Astrocyte of the hippocampus (primary cell): ENCODE measurements at places on chromosomes 4 and X.
A peak's percentile ranks its signal among the peaks of the same experiment; 100 is the strongest.

- DNase-seq: no peak
Measured at GRCh38 chr4:135122457-135122856, 920.9 kb upstream of the PABPC4L start.

DNA sequence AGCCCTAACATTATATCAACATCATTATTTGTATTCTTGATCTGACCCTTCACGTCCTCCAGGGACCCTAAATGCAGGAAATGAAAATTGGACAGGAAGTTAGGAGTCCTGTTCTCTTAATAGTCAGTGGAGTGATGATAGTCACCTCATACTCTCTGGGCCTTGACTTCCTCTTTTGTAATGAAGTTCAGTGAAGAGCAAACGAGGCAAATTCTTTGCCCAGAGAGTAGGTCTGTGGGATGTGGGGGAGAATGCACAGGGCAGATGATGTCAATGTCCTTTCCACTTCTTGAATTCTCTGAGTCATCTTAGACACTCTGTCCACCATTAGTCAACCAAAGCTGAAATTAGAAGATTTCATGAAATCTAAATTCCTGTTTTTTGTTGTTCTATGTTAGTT is 17.1 kb upstream of the GPRIN3 start:
- DNase-seq: no peak

DNA sequence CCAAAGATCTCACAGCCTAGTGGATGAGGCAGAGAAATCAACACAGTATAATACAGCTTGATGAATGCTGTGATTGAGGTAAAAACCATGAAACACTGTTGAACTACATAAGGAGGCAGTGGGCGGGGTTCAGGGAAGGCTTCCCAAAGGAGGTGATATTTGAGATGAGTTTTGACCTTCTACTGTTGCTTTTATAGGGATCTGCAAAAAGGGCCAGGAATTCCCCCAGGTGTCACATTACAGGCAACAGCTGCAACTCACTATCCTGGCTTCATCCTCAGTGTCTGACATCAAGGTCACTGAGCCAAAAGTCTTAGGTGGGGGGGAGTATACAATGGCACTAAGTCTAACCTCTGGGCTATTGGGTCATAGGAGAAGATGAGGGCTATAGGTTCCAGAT is 185.7 kb upstream of the NRK start:
- DNase-seq: no peak

DNA sequence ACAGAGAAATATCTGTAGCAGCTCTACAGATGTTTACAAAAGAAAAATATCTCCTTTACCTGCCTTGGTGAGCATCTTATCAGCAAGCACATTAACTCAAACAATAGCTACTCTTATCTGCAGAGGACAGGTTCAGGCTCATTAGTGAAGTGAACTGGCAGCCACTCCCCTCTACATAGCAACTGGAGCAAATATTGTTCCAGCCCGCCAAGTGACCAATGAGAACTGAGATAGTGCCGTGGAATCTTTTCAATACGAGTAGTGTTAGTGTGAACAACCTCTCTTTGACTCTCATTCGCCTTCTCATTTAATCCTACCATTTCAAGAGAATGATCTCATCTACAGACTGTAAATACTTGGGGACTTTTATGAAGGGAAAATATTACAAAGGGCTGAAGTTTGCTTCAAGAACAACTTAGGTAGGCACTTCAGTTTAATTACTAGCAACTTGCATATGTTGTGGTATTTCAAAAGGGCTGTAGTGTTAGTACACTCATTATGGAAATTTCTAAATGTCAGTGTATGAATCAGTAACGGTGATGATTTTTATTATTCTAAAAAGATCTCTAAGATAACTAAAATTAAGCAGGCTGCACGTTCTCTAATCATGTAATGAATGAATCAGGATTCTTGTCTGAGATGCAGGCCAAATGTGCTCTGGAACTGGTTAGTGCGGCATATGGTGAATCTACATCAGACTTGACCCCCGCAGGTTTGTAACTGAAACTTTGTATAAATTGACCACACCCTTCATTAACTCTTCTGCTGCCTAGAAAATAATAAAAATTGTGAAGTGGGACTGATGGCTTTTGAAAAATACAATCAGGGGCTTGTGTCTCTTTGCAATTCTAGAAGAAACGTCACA is 72.4 kb downstream of the PALLD start:
- peak; percentile 72 for DNase-seq

DNA sequence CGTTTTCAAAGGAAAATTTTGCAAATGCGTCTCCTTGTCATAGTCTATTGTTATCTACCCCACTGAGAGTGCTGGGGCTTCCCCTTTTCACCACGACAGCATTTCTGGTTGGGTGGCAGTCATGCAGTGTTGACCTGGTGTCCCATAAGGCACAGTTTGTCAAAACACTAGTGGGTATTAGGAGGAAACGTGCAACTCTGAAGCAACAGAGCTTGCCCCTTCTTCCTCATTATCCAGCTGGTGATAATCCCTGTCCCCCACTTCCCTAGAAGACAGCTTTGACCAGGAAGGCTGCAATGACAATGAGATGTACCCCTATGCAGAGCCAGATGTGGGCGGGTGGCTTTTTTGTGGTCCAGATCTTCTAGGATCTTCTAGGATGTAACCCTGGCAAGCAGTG is 1.8 kb downstream of the TBC1D1 start:
- DNase-seq: no peak

- no peak for DNase-seq
Measured at GRCh38 chr4:3316146-3316545, 23.3 kb downstream of the RGS12 start.

GRCh38 chrX:10944136-10944885 is 166.8 kb upstream of the HCCS start:
- DNase-seq: no peak

DNA sequence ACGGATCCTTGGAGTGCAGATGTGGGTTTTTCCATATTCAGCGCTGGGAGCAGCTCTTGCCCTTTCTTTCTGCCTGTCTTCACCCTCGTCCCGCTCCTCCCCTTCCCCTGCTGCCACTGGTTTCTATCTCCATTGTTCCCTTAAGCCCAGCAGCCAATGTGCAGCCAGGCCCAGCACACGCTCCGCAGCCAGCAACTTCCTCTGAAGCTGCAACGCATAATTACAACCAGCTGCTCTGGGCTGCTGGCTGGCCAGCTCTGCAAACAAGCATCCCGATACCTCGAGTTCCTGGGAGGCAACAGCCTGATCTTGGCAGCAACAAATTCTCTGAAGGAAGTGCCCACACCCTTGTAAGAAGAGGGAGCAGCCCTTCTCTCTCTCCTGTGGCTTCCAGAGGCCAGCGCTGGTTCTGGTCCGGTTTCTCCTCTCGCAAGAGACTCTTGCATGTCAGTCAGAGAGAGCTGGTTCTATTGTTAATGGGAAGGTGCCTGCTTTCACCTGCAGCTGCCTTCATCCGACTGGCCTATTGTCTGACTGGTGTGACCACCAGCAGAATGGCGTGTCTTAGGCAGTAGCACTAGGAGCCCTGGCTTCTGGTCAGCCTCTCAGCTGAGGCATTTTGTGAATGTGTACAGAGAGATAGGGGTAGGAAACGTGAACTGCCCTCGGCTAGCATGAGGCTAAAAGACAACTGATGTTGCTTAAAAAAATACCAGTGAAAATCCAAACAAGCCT is 83.8 kb upstream of the MAML3 start:
- peak; percentile 85 for DNase-seq

GRCh38 chrX:24395775-24396174 is 35.3 kb downstream of the SUPT20HL1 start:
- peak; percentile 88 for DNase-seq

DNA sequence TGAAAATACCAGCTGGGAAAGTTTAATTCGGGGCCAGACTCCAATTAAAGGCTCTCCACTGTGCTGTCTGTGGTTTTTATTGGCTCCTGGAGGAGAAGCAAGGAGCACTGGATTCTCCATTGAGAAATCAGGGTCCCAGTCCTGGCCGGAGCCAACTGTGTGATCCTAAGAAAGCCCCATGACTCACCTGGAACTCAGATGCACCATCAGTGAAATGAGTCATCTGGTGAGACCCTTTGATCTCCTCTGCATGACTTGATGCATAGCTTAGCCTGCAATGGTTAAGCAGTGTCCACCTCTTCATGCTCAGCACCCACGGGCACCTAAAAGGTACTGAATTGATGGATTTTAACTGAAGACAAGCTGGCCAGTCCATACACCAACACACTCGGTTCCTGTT is 119.2 kb upstream of the VCX3B start:
- DNase-seq: peak; percentile 44

- no peak for DNase-seq
Measured at GRCh38 chr4:154838694-154839093, 57.6 kb downstream of the RBM46 start.

- DNase-seq: no peak
Measured at GRCh38 chrX:9864011-9864410, 77.8 kb downstream of the SHROOM2 start.

DNA sequence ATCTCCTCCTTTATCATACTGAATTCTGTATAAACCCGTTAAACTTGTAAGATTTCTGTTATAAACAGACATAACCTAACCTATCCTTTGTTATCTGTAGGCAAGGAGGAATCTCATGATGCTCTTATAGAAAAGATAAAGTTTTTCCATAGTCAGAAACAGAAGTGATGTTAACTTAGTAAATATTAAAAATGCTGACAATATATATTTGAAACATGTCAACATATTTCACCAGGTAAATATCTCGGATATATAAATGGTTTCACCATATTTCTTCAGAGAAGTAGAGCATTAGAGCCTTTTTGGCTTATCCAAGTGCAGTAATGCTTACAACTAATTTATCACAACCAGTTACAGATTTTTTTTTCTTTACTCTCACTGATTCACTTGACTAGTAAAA is 625.9 kb downstream of the PDHA2 start:
- DNase-seq: no peak

- no peak for DNase-seq
Measured at GRCh38 chrX:16635596-16635995, 14.4 kb upstream of the S100G start.

GRCh38 chr4:40176602-40177001 is 20.2 kb upstream of the RHOH start:
- DNase-seq: no peak

- DNase-seq: no peak
Measured at GRCh38 chr4:150250998-150251651, 172.9 kb downstream of the DCLK2 start.

GRCh38 chrX:2781698-2782097 is 29.9 kb downstream of the XG start:
- DNase-seq: no peak

DNA sequence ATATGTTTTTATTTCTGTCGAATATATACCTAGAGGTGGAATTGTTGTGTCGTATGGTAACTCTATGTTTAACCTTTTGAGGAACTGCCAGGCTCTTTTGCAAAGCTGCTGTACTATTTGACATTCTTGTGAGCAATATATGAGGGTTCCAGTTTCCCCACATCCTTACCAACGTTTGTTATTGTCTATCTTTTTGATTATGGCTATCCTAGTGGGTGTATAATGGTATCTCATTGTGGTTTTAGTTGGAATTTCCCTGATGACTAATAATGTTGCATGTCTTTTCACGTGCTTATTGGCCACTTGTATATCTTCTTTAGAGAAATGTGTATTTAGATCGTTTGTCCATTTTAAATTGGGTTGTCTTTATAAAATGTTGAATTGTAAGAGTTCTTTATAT is 24.5 kb downstream of the REPS2 start:
- DNase-seq: peak; percentile 19

GRCh38 chrX:150084496-150085229 is 146.4 kb upstream of the EOLA2 start:
- peak; percentile 77 for DNase-seq

DNA sequence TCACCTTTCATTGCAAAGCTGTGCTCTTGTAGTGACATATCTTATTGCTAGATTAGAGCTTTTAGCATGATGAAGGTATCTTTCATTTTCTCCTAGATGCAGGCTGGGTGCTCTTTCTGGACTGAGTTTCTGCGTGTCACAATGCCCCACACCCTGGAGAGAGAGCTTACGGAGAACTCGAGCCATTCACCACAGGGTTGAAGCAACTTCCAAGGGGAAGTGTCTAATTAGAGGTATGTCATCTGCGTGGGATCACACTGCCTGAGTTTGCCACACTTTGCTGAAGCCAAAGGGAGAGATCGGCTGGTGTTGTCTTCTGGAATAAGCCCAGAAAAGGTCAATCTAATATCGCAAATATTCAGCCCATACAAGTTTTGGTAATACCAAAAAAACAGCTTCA is 179.3 kb upstream of the MBNL3 start:
- DNase-seq: no peak

GRCh38 chr4:56698329-56698728 is 17.2 kb upstream of the HOPX start:
- peak; percentile 85 for DNase-seq

DNA sequence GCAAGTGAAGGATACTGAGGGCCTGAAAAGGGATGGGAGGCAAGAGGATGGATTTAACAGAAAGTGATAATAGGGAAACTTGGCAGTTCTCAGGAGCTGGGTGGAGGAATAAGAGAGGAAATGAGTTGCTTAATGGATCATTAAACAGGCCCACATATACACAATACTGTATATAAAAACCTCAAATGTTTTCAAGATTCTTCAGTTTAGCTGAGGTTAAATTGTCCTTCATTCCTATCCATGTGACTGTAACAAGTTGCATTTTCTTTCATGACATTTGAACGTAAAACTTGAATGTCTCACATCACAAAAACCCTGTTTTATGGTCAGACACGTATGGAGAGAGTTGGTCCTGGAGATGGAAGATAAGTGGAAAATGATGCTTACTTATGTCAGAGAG is 76.5 kb upstream of the PLAC8 start:
- no peak for DNase-seq

DNA sequence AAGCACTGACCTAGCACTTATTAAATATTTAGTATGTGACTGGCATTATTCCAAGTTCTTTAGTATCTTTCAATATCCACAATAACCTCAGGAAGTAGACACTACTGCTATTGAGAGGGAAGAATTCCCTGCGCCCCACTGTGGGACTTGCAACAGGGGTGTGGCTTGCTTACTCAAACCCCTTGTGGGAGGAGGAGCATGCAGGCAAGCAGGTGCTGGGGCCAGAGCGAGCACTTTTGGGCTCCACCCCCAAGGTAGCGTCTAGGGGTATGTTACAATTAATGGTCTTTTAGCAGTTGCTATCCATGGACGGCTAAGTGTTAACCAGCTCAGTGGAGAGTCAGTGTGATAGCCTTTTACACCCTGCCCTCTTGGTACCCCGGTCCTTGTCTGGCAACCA is 50.7 kb downstream of the FAM13A start:
- no peak for DNase-seq

DNA sequence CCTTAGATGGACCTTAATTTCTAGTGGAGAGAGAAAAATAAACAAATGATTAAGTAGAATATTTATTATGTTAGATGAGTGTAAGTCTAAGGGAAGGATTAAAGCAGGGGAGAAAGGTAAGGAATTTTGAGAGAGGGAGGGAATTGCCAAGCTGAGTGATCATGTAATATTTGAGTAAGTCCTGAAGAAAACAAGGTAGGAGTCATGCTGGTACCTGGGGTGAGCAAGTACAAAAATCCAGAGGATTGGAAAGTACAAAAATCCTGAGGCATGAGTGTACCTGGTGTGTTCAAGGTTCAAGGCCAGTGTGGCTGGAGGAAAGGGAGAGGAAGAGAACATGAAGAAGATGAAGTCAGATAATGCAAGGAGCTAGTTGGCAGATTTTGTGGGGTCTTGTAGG is 87.2 kb upstream of the MYOZ2 start:
- no peak for DNase-seq

GRCh38 chrX:30791296-30792278 is 97.5 kb downstream of the TAB3 start:
- DNase-seq: no peak

GRCh38 chr4:186068581-186069348 is at the start of gene TLR3:
TSS of gene TLR3 (plus strand) at chr4:186069156. CDS start at chr4:186076620, 7,464 bp downstream.
- peak; percentile 69 for DNase-seq
